ENCODE measurements at places on chromosomes 4 and X.
A peak's percentile ranks its signal among the peaks of the same experiment; 100 is the strongest.

- DNase-seq, result no peak
Observed at GRCh38 chrX:110417128-110417527, 58.5 kb downstream of the RTL9 start.

DNA sequence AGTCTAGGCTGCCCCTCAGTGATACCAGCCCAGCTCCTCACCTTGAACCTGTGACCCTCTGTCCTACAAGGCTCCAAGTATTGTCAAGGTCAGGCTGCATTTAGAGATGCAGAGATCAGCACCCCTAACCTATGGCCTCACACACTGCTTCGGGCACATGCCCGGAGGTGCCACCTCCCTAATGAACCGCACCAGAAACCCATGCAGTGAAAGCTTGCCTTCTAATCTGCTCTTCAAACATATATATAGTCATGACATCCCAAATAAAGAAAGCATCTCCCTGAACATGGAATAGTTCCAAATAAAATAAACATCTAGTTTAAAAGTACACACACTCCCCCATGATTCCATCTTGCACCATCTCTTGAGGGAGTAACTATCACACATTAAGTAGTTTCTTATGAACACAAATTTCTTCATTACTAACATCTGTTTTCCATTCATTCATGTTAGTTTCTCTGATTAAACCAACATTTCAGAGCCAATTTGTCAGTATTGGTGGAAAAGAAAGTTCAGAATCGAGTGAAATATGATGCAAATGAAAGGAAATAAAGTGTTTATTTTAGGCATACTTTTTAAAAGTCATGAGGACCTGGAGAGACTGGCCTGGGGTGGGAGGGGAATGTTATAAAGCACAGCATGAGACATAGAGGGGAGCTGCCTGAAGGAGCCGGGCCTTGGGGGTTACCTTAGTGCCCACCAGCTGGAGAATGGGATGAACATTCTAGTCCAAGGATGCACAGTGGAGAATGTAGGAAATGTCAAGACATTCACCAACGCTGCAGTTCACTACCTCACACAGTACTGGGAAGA, 19.2 kb downstream of the CC2D2A start:
- no peak for DNase-seq

DNA sequence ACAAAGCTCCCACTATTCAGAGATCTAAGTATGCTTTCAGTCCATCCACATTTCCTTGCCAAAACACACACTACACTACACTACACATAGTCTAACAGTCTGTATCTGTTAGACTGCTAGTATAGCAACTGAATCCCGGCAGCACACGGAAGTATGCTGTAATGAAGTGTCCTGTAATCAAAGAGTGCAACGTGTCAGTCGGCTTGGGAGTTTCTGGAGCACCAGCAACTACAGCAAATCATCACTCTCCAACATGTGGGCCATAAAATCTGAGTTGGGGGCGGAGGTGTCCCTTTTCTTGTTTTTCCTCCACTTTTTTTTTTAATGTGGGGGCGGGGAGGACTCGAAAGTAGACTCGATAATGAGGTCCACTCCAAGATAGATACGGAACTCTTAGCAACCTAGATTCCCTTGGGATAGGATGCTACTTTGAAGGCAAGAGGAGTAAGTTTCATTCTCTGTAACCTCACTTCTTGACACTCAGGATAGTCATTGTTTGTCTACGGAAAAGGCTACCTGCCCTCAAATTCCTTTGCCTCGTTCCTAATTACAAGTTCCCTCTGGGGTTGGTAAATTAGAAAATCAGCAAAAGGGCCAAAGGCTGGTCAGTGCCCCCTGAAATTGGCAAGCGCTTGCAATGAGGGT, 722 bp downstream of the SLC10A7 start:
- DNase-seq, result peak; percentile 32

GRCh38 chrX:926070-926469, 286.4 kb downstream of the CRLF2 start:
- DNase-seq, result no peak

DNA sequence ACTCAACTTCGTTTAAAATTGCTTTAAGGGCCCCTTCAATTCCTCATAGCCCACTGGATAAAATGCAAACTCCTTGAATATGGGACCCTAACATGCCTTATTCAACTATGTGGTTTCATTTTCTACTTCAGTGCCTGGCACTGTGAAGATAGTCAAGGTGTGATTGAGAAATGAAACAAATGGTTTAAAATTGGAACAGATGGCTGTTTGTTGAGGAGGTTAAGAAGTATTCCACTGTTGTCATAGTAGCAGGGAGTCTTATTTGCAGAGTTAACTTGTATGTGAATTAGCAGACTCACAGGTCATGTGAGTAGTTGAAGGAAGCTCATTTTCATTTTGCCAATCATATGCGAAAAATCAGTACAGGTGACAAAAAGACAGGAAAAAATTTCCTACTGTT, 593.3 kb downstream of the KCTD8 start:
- no peak for DNase-seq

DNA sequence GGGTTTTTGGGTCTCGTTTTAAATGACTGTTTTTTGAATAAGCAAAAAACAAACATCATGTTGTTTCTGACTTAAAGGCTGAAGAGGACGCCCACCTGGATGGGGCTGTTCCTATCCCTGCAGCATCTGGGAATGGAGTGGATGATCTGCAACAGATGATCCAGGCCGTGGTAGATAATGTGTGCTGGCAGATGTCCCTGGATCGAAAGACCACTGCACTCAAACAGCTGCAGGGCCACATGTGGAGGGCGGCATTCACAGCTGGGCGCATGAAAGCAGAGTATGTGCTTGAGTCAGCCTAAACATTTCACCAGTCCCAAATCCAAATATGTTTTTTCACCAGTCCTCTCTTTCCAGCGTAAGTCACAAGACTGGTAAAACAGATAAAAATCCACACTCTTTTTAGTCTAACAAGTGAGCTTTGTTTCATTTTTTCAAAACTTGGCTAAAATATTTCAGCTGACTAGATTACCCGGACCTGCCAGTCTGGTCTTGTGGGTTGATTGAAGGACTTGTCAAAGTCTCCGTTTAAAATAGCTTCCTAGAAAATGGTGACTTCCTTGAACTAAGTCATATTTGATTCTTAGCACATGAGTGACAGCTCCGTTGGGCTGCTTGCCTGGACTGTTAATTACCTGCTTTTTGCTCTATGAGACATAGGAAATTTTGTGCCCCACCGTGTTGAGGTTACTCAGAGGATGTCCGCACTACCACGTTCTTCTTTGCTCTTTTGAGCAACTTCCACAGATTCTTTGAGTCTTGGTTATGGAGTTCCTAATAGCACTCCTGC, 20.8 kb downstream of the ENOPH1 start:
- DNase-seq, result no peak

DNA sequence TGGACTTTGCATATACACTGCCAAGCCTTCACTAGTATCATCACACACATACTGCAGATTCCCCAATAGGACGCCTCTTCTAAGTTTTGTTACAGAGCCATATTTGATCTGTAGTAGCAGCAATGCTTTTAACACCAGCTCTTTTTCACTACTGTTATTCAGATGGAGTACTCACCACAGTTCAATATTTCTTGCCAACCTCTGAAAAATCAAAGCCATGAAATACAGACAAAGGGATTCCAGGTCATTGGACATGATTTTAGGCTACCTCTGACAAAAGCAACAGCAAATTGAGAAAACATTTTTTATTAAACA, 390.7 kb upstream of the ADGRL3 start:
- no peak for DNase-seq

GRCh38 chr4:41379230-41379629, 122.5 kb downstream of the UCHL1 start:
- no peak for DNase-seq

- DNase-seq, result no peak
Observed at GRCh38 chr4:186192066-186192612, 772 bp downstream of the CYP4V2 start.

GRCh38 chr4:6269616-6270511, at the start of gene WFS1:
WFS1 (plus strand) TSS chr4:6269850; CDS start chr4:6277456, 7,606 bp downstream.
- peak; percentile 82 for DNase-seq

DNA sequence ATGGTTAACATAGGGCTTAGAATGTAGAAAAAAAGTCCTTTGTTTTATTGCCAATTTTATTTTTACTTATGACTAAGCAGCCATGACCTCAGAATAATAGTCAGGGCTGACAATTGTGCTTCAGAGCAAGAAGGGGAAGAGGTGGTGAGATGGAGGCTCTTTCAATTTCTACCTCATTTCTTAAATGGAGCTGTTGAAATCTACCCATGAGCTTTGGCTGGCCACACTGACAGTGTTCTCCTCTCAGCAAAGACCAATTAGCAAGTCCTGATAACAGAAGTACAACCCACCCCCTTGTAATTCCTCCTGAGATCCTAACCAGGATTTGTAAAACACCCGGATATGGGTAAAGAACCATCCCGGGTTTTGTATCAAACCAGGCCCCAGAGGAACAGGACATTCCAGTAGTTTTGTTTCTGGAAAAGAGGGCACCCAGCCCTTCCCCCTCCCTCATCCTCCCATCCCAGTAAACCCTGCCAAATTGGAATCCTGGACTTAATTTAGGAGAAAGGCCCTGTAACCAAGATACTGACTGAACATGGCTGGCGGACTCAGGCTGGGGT, at the start of gene HEPH:
TSS of gene HEPH (plus strand) at position 399 of the 563 bp plus-strand sequence. CDS start 6,324 bp downstream, outside the sequence.
- peak; percentile 12 for DNase-seq

- DNase-seq, result no peak
Observed at GRCh38 chr4:78119698-78120097, 62.6 kb downstream of the FRAS1 start.

DNA sequence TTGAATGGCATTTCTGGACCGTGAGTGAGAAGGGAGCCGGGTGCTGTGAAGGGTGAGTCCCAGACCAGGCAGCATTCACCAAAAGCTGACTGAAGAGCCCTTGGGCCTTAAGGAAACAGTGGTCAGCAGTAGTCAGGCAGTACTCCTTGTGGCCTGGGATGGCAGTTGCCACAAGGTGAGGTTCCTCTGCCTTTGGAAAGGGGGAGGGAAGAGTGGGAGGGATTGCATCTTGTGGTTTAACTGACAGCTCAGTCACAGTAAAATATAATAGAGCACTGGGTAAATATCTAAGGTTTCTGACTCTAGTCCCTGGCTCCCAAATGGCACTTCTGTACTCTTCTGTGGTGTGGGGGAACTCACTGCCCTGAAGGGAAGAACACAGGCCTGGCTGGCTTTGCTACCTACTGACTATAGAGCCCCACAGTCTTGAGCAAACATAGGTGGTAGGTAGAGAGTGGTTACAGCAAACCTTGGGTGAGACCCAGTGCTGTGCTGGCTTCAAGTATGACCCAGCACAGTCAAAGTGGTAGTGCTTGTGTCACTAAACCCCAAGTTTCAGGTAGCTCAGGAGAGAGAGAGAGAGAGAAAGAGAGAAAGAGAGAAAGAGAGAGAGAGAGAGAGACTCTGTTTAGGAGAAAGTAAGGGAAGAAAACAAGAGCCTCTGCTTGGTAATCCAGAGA, 154.2 kb downstream of the TEX11 start:
- DNase-seq, result no peak

- no peak for DNase-seq
Observed at GRCh38 chr4:89284828-89285227, 22.8 kb downstream of the GPRIN3 start.

GRCh38 chr4:142703694-142704309, 142.3 kb downstream of the INPP4B start:
- no peak for DNase-seq

- DNase-seq, result no peak
Observed at GRCh38 chr4:110527156-110527555, 51.2 kb downstream of the ENPEP start.

DNA sequence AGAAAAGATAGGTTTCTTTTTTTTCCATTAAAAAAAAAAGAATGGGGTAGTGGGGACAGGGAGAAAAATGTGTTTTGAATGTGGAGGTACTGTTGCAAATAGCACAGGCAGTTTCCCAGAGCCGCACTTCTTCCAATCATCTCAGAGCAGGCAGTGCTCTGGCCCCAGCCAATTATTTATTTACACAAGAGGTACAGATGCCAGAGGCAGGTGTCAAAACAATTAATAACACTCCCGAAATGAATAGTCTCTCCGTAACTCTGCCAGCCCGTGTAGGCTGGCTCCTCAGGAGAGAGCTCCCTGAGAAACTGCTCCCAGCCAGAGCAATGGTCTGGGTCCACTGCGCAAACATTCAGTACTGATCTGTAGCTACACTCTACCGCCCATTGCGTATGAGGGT, 130.8 kb upstream of the IL1RAPL2 start:
- no peak for DNase-seq

GRCh38 chrX:138923805-138924204, 212.3 kb upstream of the FGF13 start:
- DNase-seq, result no peak

GRCh38 chr4:117610706-117611308, 423.5 kb upstream of the NDST3 start:
- DNase-seq, result no peak

- no peak for DNase-seq
Observed at GRCh38 chrX:10233173-10233572, 76.4 kb downstream of the CLCN4 start.

GRCh38 chr4:159104694-159105414, 2.0 kb downstream of the RAPGEF2 start:
- DNase-seq, result no peak

DNA sequence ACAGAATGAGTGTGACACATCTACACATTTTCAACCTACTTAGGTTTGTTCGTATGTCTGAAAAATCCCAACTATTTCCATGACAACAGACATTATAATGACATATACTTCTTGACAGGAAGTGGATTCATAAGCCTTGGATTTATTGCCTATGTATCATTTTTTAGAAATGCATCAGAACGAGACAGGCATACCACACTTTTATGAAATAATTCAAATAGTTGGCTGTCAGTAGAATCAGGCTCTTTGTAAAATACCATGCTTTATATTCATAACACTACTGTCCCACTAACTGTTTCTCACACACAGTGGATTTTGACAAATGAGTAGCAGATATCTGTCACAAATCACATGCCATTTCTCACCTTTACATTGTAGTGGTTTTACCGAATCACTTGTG, 173.2 kb downstream of the BEND2 start:
- no peak for DNase-seq

DNA sequence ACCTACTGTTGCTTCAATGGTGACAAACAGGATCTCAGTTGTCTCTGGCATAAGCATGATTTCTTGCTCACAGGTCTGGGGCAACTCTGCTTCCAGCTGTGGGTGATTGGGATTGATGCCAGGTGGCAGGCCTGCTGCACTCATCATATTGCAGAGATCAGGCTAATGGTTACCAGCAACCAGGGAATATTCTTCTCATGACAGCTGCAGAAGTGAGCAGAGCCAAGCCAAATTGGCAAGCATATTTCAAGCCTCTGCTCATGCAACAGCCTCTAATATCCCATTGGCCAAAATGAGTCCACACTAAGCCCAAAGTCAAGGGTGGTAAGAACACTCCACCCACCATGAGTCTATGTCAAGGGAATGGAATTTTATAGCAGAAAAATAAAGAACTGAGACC, 26.7 kb upstream of the TBC1D19 start:
- no peak for DNase-seq

DNA sequence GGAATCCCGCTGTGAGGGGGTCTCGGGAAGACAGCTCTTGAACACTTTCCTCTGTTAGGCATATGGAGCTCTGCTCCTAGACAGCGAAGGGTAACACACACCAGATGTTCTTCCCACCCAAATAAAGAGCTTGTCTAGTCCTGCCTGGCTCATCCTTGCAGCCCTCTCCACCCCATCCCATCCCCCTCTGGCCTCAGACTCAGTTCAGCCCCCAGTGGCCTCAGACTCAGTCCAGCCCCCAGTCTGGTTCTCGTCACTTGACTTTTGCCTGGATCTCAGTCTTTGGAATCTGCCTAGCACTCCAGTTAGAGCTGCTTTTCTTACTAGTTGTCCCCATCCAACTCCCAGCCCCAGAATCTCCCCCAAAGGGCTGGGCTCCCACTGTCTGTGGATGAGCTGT, 14.9 kb downstream of the RAB33A start:
- no peak for DNase-seq

- peak; percentile 30 for DNase-seq
Observed at GRCh38 chr4:169311643-169312365, 41.0 kb upstream of the SH3RF1 start.

GRCh38 chrX:46597771-46598170, 24.2 kb downstream of the CHST7 start:
- no peak for DNase-seq
